Hematopoietic multipotent progenitor cell treated with erythropoietin and hydrocortisone succinate and interleukin-3 and kit ligand, for 17 days (in vitro differentiated cells): ENCODE measurements at places on chromosomes 5 and 9.

- DNase-seq, result no peak
Measured at GRCh38 chr5:143251946-143252345, 151.5 kb downstream of the NR3C1 start.

GRCh38 chr9:136283291-136284235 lies 20.3 kb downstream of the CCDC187 start:
- peak; percentile 74 for DNase-seq

- no peak for DNase-seq
Measured at GRCh38 chr5:9865574-9865973, 235.4 kb upstream of the TAS2R1 start.

GRCh38 chr5:18397891-18398290 lies 763.6 kb downstream of the TAF11L14 start:
- no peak for DNase-seq

GRCh38 chr9:125515983-125516940 lies 190.7 kb downstream of the MAPKAP1 start:
- no peak for DNase-seq

DNA sequence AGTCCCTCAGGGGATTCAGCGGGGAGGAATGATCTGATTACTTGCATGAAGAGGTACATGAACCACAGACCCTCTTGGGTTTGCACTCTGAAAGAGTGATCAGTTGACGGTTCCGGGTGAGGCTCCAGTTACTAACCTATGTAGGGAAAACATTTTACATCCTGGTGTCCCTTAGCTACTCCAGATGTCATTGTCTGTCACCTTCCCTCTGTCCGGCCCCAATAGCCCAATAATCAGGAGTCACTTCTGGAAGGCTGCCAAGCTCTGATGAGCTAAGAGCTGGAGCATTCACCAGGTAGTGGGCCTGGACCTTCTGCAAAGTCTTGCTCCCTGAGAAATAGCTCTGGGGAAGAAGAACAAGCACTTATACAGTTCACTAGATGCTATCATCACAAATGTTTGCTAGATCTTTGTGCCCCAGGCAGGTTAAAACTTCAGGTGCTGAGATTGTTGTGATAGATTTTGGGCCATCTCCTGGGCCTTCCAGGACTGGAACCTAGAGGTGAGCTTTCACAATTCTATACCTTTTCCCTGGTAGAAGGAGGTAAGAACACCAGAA lies 64.5 kb downstream of the ENTREP1 start:
- DNase-seq, result no peak

DNA sequence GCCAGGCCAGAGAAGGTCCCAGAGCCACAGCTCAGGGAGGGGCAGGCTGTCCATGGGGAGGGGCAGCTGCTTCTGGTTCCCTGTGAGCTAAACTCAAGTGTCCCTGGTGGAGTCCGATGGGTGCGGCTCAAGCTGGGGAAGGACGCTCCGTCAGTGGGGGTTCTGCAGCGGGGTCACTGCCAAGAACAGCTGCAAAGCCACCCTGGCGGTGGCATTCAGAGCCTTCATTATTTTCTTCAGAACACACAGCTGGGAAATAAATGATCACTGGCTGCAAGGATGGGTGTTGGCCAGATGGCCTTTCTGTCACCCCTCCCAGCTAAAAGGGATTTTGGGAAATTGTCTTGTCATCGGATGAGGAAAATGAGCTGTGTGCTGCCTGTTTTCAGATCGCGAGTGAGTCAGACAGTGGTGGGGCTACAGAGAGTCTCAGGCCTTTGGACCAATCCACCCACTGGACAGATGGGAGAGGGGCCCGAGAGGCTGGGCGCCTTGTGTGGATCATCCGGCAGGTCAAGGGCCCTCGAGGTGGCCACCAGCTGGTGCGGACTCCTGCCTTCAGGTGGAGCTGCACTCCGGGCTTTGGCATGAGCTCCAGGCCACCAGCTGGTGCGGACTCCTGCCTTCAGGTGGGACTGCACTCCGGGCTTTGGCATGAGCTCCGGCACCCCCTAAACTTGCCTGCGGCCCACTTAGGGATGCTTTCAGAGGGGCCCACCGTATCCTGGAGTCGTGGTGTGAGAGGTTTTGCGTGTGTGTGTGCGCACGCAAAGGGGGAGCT lies 17.9 kb upstream of the GFPT2 start:
- DNase-seq, result no peak

DNA sequence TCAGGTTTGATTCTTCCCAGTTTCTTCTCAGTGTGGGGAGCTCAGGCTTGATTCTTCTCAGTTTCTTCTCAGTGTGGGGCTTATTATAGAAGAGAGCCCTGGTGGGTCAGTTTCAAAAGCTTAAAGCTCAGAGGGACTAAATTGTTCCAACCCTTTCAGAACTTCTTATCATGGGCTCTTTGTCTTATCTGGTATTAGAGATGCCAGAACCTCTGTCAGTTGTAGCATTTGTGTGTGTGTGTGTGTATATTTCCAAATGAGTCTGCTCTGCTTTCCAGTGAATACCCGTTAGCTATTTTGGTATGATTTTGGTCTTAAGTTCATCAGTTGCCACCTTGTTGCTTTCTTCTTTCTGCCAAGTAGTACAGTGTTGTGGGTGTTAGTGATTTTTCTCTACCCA lies 21.8 kb downstream of the TMEM38B start:
- DNase-seq, result no peak

DNA sequence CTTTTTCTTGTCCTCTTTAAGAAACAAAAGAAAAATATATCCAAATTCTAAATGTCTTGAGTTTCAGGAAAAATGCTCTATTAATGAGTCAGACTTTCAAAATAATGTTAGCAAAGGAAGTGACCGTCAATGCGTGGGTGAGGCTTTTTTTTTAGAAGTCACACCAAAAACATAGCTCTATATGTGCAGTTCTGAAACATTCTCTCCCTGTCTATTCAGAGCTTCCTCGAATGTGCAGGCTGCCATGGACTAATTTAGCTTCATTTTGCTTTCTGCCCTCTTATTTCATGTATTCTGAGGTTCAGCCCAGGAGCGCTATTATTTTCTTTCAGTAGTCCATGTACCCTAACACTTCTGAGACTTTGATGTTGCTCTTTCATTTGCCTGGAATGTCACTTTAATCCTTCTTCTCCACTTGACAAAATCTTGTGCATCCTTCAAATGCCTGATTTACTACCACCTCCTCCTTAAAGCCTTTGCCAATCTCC lies 72.5 kb upstream of the RASA1 start:
- no peak for DNase-seq

GRCh38 chr5:45376417-45376816 lies 319.8 kb downstream of the HCN1 start:
- DNase-seq, result no peak

- no peak for DNase-seq
Measured at GRCh38 chr5:67355120-67355713, 158.6 kb upstream of the CD180 start.

- peak; percentile 22 for DNase-seq
Measured at GRCh38 chr5:153831973-153832372, 206.7 kb downstream of the FAM114A2 start.

GRCh38 chr5:79971156-79971555 lies 19.9 kb downstream of the MTX3 start:
- no peak for DNase-seq

DNA sequence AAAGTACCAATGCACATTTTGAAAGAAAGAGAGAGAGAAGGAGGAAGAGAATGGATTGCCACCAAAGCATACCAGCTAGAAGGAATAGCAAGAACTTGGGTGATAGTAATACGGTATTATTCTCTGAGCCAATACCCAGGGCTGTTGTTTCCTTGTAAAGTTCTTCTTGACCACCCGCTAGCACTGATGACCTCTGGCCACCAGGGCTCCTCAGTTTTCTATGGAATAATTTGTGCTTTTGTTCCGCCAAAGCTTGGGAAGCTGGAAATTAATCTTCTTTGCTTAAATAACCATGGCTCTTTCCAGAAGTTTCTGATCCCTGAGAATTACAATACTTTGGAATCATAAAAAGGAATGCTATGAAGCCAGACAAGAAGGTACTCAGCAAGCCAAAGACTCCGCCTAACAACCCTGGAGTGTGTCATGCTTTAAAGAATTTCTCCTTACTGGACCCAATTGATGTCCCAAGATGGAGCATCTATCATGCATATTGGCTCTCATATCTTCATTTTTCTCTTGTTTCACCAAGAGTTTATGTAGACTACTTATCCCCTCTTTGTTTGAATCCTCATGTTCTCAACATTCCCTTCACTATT lies 29.8 kb downstream of the OR2K2 start:
- no peak for DNase-seq

- DNase-seq, result no peak
Measured at GRCh38 chr5:179374506-179375235, 29.4 kb upstream of the ADAMTS2 start.

DNA sequence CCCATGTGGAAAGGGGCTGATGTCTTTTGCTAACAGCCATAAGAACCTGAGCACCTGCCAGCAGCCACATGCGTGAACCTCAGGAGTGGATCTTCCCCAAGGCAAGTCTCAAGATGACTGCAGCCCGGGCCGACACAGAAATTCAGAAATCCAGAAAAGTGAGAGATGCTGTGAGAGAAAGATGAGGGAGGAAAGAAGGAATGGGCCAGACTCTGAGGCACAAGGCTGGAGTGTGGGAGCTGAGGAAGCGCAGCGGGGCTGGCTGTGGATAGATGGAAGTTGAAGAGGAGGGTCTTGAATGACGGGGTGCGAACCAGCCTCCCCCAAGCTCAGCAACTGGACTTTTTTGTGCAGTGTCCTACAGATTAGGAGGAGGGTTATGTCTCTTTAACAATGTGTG lies 337.8 kb downstream of the GADD45G start:
- no peak for DNase-seq

- no peak for DNase-seq
Measured at GRCh38 chr9:113547501-113547900, 84.0 kb downstream of the RGS3 start.

GRCh38 chr5:87113861-87114260 lies 153.8 kb upstream of the RASA1 start:
- DNase-seq, result no peak

DNA sequence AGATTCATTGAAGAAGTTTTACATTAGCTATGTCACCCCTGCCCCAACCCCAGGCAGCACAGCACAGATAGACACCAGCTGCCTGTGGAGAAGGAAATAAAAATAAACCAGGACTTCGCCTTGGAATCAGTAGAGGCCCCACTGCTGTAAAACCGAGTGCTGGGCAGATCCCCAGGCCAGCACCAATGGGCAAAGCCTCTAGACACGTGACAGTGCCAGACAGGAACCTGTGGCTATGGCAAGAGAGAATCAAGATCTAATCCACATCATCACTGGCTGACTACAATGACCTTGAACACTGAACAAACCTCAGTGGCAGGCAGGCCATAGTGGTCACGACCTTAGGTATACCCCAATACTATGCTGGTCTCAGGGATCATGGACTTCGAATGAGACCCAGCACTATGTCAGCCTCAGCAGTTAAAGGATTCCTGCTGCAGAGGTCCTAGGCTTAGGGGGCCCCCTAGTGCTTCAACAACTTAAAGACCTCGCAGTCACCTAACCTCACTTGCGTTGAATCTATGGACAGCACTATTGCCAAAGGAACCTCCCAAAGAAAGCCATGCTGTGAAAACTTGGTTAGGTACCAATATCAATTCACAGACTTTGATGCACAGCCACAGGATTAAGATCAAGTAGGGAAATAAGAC lies 2118.6 kb upstream of the C9orf72 start:
- no peak for DNase-seq

GRCh38 chr9:3343671-3344070 lies 182.1 kb downstream of the RFX3 start:
- DNase-seq, result no peak
